LHCN-M2 (cell line): ENCODE measurements at places on chromosomes 5 and 9. TPM values are rescaled to one million over a fixed set of nuclear protein-coding genes. Genes with fewer than 3 reads are reported as not detected.

DNA sequence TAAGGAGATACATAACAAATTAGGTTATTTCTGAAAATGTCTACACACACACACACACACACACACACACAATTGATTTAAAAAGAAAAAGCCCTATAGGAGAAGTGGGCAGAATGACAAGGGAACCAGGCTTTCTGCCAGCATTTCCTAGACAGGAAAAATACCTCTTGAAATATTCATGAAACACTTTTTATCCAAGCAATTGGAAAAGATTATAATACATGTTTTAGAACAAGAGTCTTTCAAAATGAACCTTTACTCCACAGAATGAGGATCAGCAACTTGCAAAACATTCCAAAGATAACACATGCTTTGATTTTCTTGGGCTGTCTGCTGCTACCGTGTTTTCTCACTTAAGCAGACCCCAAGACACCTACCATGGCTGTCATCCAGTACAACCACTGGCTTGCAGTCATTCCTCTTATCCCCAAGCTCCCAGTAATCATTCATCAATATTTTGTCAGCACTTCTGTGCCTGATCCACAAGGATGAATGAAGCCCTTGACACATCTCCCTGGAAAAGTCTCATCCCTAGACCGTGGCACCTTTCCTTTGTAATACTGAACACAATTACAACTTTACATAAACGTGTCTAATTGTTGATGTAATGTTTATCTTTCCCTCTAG, 717.1 kb upstream of the ZNF608 start:
- no peak for DNase-seq

DNA sequence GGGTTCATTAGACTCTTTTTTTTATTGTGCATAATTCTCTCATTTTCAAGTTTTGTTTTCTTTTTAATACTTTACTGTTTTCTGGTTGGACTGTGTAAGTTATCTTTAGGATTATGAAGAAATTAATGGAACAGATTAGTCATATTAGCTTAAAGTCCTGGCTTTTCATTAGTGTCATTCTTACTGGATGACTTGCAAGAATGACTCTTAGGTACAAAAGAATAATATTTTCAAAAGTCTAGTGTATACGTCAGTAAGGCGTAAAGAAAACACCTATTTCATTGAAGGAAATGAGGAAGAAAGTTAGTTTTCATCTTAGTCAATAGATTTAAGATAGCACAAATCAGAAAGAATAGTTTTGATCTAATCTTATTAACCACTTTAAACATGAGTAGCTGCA, 20.4 kb downstream of the UHRF2 start:
- DNase-seq: no peak

CBY3 gene
- not detected in 2 replicates for total RNA-seq

GRCh38 chr9:126591922-126592321, 21.8 kb upstream of the LMX1B start:
- DNase-seq: no peak

- no peak for DNase-seq
Observed at GRCh38 chr9:16899606-16900005, 29.1 kb upstream of the BNC2 start.

GRCh38 chr5:42749020-42749419, 7.6 kb upstream of the CCDC152 start:
- peak; percentile 25 for DNase-seq

CCDC192 gene
- total RNA-seq: not detected in 2 replicates

GNA14 gene
- not detected in 2 replicates for total RNA-seq

DNA sequence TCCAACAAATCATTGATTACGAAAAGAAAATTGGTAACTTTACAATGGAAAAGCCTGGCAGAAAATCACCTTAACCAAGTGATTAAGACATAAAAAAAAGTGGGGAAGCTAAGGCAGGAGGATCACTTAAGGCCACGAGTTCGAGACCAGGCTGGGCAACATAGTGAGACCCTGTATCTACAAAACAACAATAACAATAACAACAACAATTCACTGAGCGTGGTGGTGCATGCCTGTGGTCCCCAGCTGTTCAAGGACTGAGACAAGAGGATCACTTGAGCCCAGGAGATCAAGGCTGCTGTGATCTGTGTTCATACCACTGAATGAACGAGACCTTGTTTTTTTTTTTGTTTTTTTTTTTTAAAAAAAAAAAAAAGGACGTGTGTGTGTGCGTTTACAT, 21.3 kb downstream of the PTBP3 start:
- DNase-seq: no peak

MORN5 gene
- not detected in 2 replicates for total RNA-seq

DNA sequence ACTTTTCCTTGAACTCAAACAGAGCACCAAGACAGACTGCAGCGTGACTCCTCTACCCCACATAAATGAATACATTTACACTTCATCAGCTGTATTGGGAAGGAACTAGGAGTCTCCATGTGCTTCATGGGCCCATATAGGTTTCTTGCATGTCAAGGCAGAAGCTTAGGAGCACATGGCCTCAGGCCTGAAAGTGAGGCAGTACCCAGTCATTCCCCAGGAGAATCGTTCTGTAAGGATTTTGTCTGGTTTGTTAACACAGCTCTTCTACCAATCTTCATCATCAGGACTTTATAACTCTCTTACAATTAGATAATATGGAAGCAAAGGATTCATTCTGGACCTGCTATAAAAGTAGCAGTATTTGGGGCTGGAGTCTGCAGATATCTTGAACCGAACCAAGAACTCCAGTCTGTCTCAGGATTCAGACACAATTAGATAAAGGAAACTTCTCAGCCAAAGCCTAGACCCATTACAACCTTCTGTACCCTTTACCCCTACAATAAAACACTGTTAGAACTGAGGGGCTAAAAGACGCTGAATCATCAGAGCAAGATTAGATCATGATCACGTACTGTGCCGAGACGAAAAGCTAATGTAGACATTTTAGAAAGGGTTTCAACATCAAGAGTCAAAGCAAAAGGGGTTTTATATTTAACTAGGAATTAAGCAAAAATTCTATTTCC, 385.5 kb upstream of the SLC30A5 start:
- no peak for DNase-seq

CD14 gene
- 0.96 and 1.1 TPM in 2 replicates for total RNA-seq

DNA sequence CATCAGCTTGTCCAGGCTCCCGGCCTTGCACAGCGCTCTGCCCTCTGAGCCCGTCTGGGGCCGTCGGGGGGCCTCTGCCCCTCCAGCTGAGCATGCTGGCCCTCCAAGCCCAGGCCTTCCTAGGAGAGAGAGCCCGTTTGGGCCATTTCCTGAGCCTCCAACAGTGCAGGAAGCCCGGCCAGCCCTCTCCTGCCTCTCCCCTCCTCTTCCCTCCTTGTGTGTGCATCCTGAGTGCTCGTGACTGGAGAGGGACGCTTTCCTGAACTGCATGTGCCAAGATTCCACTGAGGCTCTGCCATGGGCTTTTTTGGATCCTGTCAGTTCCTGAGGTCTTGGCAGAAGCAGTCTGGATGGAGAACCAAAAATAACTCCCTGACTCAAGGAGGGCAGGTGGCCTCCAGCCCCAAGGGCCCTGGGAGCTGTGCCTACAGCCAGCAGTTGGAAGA, 15.6 kb downstream of the OLFM1 start:
- no peak for DNase-seq

DNA sequence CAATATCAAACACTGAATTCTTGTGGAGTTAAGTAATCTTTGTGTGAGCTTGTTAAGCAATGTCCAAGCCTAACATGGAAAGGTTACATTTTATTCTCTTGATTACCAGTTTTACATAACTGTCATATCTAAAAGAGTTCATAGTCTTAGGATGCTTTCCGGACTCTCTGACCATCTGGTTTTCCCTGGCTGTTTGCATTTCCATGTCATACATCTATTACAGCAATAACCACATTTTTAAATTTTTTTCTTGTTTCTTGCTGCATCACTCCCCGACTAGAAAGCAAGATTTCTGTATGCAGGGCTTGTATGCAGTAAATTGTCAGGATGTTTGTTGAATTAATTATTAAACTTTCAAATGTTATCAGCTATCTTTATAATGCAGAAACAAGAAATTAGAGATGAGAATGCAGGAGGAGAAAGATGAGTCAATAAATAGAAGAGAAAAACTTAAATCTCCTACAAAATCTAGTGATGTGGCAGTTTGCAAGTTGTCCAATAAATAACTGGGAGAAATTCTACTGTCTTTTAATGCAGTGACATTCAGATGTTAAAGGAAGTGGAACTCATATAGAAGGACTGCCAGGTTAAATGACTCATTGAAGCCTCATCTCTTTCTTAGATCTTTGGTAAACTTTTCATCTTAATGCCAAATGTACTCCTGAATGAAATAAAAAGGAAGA, 179.6 kb upstream of the SGCD start:
- no peak for DNase-seq

FREM1 gene
- 0.75 TPM in 1 of 2 replicates, not detected in the other for total RNA-seq

PCDHGC5 gene
- 1.7 and 2.0 TPM in 2 replicates for total RNA-seq
